ENCODE measurements at places on chromosomes 1 and 21. TPM values are rescaled to one million over a fixed set of nuclear protein-coding genes. Genes with fewer than 3 reads are reported as not detected.

TRAF3IP3 gene
- total RNA-seq = 1.00 TPM

SLC2A5 gene
- total RNA-seq = 1.5 TPM

- DNase-seq = no peak
Observed at GRCh38 chr1:217253985-217254384, 376.9 kb downstream of the GPATCH2 start.

DNA sequence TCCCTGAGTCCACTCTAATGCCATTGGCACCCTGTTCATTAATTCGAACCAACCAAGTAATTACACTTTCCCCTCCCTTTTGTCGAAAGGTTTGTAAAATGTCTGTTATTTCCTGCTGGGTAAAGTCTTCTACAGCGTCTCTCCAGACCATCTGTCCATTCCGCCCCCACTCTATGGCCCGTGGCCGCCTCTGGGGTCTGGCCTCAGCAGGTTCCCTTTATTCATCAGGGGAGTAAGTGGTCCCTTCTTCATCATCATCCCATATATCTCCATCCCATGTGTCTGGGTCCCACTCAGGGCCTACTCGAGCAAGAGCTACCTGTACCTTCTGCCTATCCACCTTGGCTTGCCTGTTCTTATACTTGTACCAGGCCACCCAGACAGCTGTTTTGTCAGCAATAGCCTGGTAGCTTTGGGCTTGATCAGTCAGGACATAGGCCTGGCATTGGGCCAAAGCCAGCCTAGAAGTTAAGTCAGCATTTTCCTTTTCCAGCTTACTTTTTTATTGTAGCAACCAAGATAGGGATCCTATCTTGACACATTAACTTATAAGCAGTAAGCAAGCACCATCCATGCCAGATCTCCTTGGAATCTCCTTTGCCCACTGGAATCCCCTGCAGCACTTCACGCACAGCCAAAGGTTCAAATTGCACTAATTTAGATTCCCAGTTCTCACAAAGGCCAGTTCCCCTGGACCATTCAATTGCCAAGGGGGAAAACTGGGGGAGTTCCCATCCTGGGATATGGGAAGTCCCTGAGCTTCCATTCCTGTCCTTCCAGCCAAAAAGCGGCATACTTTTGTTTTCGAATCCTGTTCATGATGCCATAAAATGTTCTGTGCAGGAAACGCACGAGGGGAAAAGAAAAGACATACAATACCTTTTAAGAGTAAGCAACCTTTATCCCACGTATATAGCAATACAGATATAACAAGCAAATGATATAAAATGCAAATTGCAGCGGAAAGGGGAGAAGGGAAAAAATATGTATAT is 6.6 kb upstream of the STUM start:
- no peak for DNase-seq

DNA sequence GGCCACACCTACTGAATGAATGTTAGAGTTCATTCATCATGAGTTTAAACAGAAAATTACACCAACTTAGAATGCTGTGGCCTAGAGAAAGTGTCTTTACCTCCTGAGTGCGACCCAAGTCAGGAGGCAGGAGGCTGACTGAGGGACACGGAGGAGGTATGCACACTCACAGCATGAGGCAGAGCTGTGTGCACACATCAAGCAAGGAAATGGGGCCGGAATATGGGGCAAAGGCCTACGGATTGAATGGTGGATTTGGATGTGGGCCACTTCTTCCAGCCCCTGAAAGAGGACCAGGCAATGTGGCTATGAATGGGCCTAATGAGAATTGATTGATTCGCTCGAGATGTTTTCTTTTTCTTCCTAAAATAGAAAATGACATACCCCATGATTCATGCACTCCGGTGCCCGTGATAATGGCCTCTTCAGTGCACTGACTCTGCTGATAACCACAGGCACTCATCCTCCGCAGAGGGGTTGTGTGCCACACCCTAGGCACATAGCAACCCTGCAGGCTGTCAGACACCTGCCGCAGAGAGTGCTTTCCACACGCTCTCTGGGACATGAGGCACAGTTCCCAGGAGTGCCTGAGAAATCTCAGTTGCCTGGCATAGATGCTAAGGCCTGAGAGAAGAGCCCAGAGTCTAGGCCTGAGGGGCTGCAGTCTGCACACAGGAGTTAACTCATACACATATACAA is 155.5 kb downstream of the GLUL start:
- peak; percentile 79 for DNase-seq

DNA sequence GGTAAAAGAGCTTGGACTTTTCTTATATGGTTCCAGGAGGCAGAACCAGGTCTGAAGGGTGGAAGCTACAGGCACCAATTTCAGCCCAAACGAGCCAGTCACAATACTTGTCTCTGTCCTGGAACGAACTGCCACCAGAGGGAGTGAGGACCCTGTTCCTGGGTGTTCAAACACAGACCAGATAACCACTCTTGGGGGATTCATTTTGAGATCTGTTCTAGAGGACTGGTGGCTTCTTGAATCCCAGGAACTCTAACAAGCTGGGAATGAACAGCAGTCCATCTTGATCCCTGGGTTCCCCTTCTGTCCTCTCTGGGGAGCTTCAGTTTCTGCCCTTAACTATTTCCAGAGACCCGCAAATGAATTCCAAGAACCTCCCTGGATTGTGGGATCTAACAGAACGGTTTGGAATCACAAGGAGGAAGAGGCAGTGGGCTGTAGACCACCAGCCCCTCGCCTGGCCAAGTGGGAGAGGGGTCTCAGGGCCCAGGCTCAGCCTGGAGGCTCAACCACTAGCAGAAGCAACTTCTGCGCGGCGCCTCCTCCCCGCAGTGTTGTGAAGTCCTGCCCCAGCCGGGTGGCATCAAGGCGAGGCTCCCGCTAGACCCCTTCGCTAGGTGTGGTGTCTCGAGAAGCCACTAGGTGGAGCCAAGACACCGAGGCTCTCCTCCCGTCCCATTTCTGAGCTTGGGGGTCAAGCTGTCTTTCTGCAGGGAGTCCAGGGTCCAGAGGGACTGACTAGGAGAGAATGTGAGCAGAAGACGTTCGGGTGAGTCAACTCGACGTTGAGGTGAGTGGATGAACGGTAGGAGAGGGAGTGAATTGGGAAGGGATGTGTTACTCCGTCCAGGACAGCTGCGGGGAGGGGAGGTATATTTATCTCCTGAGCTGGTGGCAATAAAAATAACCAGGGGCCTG is 12.1 kb upstream of the NES start:
- DNase-seq = peak; percentile 82

- no peak for DNase-seq
Observed at GRCh38 chr1:193657552-193657951, 471.1 kb upstream of the B3GALT2 start.

GRCh38 chr1:1407636-1408318 is 684 bp upstream of the MRPL20 start:
- DNase-seq = no peak

DNA sequence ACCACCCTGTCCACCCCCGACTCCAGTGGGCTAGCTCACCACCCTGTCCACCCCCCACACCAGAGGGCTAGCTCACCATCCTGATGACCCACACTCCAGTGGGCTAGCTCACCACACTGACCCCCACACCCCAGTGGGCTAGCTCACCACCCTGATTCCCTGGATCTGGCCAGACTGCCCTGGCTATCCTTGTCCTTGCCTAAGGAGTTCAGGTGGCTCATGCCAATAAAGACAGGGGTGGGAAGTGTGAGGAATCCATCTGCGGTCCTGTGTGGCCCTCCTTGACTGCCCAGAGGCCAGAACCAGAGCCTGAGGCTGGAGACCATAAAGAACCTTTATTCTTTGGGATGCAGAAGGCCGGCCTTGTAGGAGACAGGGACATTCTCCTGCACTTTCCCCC is 3.6 kb downstream of the PADI1 start:
- DNase-seq = no peak

DNA sequence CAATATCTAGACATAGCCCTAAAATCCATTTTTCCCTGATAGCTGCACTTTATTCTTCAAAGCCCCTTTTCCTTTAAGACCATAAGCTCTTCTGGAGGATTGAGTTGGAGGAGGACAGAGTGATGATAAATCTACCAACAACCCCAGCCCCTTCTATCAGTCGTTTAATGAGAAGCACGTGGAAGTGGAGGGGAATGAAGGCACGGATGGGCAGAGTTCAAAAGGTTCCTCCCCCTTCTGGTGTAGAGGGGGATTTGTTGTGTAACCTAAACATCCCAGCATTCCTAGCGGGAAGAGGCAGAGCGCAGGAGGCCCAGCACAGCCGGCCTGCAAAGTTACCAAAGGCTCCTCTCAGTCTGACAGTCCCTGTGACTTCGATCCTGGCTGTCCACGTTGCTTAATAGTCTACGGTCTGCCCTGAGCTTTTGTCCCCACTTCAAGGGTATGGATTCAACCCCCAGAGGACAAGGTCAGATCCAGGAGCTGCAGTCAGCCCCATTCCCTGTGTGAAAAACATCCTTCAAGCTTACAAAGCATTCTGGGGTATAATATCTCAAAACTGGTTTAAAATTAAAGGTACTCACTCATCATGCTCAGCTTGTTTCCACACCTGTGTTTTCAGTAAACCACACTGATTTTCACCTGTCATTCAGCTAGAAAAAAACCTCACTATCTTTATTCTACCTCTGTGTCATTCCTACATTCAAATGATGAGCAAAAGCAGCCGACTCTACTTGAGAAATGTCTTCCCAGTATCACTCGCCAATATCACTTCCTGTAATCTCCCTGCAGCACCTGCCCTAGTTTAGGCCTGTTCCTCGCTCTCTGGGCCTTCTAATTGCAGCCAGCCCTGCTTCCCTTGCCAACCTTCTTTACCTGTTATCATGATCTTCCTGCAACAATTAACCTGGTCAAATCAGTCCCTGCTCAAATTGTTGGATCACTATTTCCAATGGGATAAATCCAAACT is 117.9 kb downstream of the PLPP3 start:
- DNase-seq = no peak

DNA sequence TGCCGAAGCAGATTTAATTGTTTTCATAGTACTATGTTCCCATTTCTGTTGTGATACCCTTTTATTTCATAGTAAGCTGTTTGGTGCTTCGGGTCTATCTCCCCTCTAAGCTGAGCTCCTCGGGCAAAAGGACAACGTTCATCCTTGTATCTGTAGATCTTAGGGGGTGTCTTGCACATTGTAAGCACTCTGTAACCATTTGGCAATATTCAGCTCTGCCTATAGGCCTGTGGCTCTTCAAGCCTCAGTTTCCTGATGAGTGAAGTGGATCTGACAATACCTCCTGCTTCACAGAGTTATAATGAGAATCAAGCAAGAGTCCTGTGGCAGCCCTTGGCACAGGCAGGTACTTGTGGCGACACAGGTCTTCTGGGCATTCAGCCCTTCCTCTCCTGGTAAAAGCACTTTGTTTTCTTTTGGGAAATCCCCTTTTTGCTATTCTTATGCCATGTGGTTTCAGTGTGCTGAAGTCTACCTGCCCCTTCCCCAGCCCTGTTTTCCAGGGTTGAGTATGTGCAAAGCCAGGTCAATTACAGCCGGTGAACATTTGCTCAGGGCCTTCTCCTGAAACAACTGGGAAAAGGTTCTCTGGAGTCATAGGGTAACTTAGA is 8.5 kb upstream of the EXO1 start:
- DNase-seq = no peak

DNA sequence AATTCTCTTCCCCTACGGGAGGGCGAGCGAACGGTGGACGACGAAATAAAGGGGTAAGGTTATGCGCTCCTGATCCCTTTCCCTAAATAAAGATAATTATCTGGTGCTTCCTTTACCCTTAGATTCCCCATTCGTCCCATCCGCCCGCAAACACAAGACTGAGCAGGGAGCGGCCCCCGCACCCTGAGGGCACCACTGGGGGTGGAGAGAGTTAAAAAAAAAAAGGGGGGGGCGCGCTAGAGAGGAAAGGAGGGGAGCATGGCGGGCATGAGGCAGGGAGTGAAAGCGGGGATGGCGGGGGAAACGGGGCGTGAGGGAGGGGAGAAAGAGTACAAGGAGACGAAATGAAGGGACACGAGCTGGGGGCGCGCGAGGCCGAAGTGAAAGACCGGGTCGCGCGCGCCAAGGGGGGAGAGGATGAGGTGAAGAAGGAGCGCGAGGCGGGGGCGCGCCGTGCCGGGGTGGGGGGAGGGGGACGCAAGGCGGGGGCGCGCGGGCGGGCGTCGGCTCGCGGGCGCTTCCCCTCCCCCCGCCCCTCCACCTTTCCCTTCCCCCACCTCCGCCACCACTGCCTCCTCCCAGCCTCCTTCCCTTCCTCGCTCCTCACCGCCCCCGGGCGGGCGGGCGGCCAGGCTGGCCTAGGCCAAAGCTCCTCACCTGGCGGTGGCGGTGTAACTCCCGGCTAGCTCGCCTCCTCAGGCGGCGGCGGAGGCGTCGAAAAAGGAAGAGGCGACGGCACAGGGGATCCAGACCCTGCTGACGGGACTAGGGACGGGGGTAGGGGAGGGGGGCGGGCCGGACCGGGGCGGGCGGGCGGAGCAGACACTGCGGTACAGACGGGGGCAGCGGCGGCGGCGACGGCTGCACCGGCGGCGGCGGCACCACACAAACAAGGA is 448 bp downstream of the GATAD2B start:
- DNase-seq = no peak

GRCh38 chr1:111776391-111776790 is 20.7 kb downstream of the DDX20 start:
- no peak for DNase-seq

DNA sequence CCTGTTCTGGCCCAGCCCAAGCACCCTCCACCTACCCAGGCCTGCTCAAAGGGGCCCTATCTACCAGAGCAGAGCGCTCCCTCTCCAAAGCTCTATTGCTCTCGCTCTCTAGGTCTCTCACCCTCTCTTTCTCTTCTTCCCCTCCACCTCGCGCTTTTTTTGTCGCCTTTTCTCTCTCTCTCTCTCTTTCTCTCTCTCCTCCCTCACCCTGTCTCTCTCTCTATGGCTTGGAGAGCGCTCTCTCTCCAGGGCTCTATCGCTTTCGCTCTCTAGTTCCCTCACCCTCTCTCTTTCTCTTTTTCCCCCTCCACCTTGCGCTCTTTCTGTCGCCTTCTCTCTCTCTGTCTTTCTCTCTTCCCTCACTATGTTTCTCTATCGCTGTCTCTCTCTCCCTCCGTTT is 3.4 kb upstream of the ZNF678 start:
- no peak for DNase-seq

- DNase-seq = no peak
Observed at GRCh38 chr1:96096613-96097321, 624.8 kb upstream of the PTBP2 start.

DNA sequence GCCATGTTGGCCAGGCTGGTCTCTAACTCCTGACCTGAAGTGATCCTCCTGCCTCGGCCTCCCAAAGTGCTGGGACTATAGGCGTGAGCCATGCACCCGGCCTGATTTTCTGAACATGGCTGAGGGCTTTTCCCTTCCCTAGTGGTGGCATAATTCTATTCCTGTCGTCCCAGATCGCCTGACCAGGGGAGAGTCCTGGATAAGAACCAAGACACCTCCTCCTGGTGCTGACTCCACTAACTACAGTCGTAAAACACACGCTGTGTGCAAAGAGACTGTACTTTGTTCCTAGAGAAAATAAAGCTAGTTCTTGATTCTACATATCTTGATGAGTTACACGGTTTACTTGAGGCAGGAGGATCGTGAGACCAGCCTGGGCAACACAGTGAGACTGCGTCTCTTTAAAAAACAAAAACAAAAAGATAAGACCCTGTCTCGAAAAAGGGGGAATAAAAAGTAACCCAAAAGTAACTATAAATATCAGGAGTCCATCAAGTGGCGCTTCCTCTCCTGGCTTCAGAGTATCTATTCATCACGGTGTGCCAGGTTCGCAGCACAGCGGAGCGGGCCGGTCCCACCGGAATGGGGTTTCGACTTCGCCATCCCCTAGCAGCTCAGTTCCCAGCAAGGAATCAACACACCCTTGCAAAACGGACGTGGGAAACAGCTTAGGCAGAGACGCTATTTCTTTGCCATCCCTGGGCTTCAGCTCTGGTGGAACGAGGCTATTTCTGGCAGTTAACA is 973 bp downstream of the SDF4 start:
- no peak for DNase-seq

GRCh38 chr1:243526180-243526579 is 270.3 kb downstream of the SDCCAG8 start:
- DNase-seq = no peak

GRCh38 chr1:176696109-176696508 is 233.1 kb downstream of the PAPPA2 start:
- DNase-seq = no peak
